Activated CD4-positive, alpha-beta T cell treated with anti-CD3 and anti-CD28 coated beads, Interleukin-2, Interleukin-6, amounts not matched to agents 100 ng/mL and 50 ng/mL, durations not matched to agents 16 hours and 8 hours (primary cell): ENCODE measurements at places on chromosomes 5 and 9.

GRCh38 chr9:68843239-68843638, 138.2 kb downstream of the PIP5K1B start:
- no peak for DNase-seq

DNA sequence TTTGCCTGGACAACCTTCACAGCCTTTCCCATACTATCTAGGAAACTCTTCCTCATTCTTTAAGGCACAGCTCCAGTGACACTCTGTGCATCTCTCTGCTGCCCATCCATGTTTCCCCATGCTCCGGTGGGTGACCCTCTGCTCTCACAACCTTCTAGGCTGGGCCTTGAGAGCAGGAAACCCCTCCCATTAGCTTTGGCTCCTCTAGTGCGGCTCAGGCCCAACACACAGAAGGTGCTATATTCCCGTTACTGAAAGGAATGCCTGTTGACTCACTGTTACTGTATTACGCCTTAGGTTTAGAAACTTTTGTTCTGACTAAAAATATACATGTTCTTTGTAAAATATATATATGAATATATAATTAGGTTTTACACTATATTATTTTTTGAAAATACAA, 8.1 kb upstream of the CCL28 start:
- no peak for DNase-seq

- no peak for DNase-seq
Measured at GRCh38 chr9:13500034-13500433, 220.5 kb upstream of the MPDZ start.

DNA sequence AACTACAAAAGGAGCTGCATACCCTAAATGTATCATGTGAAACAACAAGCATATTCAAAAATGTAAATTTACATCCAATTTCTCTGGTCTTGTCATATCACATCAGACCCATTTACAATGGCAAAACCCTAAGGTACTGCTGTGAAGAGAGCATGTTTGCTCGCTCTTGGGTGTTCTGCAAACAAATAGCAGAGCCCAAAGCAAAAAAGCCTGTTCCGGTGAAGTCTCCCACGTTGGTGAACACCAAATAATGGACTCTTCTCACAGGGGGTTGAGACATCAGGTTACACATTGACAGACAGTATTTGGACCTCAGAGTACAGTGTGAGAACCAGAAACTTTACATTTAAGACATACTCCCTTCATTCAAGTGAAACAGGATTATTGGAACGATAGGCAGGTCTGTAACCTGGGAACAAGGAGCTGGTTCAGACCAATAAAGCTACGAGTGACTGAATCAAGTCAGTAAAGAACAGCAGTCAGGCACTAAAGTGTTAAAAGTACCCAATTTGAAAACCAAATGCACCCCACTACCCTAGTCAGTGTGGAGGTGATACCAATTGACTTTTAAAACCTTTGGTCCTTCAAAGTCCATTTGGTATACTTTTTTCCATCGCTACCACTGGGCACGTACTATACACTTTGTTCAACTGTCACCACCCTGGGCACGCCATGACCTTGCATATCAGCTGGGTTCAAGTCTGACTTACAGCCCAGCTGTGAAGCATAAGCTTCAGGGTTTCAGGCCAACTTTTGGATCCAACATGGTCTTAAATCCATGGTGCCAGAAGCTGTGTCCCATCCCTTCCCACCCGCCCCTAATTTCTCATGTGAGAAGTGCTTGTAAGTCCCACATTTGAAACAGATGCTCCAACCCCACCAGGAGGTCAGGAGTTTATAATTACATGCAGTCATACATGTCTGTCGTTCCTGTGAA, 36.4 kb downstream of the ETF1 start:
- DNase-seq = no peak
